ENCODE measurements at places on chromosomes 11 and 22.
A peak's percentile ranks its signal among the peaks of the same experiment; 100 is the strongest.

DNA sequence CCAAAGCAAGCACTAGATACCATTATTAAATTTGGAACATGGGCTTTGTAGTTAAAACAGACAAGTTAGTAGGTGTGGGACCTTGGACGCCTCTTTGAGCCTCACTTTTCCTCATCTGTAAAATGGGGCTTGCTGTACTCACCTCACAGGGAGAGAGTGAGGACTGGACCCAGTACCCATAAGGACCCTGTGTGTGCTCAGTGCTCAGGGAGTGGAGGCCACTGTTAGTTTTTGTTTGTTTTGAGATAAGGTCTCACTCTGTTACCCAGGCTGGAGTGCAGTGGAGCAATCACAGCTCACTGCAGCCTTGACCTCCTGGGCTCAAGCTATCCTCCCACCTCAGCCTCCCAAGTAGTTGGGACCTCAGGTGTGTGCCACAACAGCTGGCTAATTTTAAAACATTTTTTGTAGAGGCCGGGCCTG lies 8.9 kb downstream of the RAPSN start:
- DNase-seq: no peak
- H3K4me1 ChIP-seq: no peaks in the 10 kb centered on the region
- no peaks in the 10 kb centered on the region for H3K36me3 ChIP-seq

DNA sequence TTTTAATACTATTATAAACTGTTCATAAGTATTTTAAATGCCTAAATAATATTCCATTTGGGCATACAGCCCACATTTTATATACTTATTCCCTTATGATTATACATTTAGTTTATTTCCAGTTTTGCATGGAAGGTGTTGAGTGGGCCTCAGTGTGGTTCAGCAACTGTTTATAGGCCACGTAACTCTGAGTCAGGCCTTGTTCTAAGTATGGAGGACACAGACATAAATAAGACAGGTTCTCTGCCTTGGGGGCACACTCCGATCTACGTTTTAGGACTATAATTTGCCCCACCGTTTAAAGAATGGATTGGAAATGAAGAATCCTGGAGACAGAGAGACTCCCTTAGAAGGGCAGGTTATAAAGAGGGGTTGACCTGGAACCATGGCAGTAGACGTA lies 212.2 kb upstream of the TBCEL start:
- no peak overlapping the region for H3K27ac ChIP-seq
- H3K4me3 ChIP-seq: no peak overlapping the region
- no peaks in the 10 kb centered on the region for H3K36me3 ChIP-seq
- H3K4me1 ChIP-seq: no peaks in the 10 kb centered on the region
- no peak for DNase-seq
- H3K27me3 ChIP-seq: no peaks in the 10 kb centered on the region

DNA sequence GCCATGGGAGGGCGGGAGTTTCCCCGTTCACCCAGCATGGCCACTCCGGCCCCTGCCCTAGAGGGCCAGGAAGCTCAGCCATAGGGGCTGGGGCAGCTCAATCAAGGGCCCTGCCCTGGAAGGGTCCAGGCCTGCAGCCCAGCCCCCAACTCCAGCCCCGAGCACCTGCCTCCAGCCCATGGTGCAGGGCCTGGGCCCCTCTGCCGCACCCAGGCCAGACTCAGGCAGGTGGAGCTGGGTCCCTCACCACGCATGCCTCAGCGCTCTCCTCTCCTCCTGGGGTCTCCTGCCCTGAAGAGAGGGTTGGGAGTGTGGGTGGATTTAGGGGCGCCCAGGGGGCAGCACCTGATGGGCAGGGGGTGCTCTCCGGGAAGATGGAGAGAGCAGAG lies 13.1 kb downstream of the MLC1 start:
- H3K27me3 ChIP-seq: no peaks in the 10 kb centered on the region
- H3K4me3 ChIP-seq: no peak overlapping the region
- H3K27ac ChIP-seq: no peak overlapping the region
- H3K4me1 ChIP-seq: no peaks in the 10 kb centered on the region
- H3K36me3 ChIP-seq: no peaks in the 10 kb centered on the region

- no peaks in the 10 kb centered on the region for H3K36me3 ChIP-seq
- peaks cover 4% of the 10 kb centered on the region for H3K4me1 ChIP-seq
- H3K27me3 ChIP-seq: no peaks in the 10 kb centered on the region
- H3K4me3 ChIP-seq: peak overlapping the region; percentile 45
- DNase-seq: peak; percentile 46
Observed at GRCh38 chr22:49826603-49827270, 936 bp downstream of the BRD1 start.

DNA sequence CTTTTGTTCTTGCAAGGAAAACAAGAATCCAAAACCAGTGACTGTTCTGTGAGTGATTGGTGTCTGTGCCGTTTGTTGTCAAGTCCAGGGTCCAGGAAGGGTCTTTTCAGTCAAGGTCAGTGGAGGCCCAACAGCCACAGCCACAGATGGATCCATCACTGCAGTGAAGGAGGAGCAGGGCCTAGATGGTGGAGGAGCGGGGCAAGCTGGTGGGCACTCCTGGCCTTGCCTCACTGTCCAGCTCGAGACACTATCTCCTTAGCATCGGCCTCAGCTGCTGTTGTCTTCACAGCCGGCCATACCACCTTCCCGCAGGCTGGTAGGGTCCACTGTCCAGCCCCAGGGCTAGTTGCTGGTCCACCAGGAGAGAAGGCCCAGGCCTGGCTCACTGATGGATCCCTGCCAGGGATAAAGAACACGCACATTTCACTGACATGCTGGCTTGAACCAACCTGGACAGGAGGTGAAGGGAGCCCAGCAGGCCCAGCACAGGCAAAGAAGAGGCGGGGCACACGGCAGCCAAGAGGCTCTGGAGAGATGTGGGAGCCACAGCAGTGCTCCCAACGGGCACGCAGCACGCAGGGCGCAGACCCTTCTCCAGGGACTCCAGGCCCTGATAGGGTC lies 15.2 kb downstream of the POLR3H start:
- no peak overlapping the region for H3K4me3 ChIP-seq
- peaks cover 14% of the 10 kb centered on the region for H3K4me1 ChIP-seq
- DNase-seq: no peak
- no peaks in the 10 kb centered on the region for H3K36me3 ChIP-seq
- H3K27ac ChIP-seq: no peak overlapping the region
- no peaks in the 10 kb centered on the region for H3K27me3 ChIP-seq

- H3K4me1 ChIP-seq: no peaks in the 10 kb centered on the region
- no peak for DNase-seq
- no peak overlapping the region for H3K4me3 ChIP-seq
- no peaks in the 10 kb centered on the region for H3K36me3 ChIP-seq
- H3K27ac ChIP-seq: no peak overlapping the region
- no peaks in the 10 kb centered on the region for H3K27me3 ChIP-seq
Observed at GRCh38 chr22:27792452-27793161, 8.9 kb downstream of the MN1 start.

- no peak overlapping the region for H3K27ac ChIP-seq
- no peak for DNase-seq
- H3K4me1 ChIP-seq: no peaks in the 10 kb centered on the region
- no peak overlapping the region for H3K4me3 ChIP-seq
- no peaks in the 10 kb centered on the region for H3K36me3 ChIP-seq
Observed at GRCh38 chr11:11944444-11944843, 64.0 kb downstream of the DKK3 start.

DNA sequence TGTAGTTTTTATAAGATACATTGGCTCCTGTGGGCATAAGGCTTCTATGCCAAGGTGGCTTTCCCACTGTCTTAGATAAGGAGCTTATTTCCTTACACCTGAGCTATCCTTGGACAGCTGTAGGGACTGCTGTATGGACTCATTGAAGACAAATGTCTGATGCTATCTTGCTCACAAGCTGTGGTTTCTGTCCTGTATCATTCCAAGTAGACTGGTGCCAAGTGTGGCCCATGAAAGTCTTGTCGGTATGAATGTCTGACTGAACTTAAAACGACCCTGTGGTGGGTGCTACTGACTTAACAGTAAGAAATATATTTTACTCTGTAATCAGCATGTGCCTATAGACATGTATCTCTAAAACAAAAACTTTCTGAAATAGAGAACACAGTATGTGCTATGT lies 45.0 kb downstream of the LARGE2 start:
- H3K36me3 ChIP-seq: no peaks in the 10 kb centered on the region
- no peaks in the 10 kb centered on the region for H3K27me3 ChIP-seq
- DNase-seq: no peak
- H3K27ac ChIP-seq: no peak overlapping the region
- no peaks in the 10 kb centered on the region for H3K4me1 ChIP-seq
- no peak overlapping the region for H3K4me3 ChIP-seq

- peak overlapping the region; percentile 60 for H3K4me3 ChIP-seq
- H3K27ac ChIP-seq: peak overlapping the region; percentile 86
- peak; percentile 89 for DNase-seq
- no peaks in the 10 kb centered on the region for H3K27me3 ChIP-seq
- no peaks in the 10 kb centered on the region for H3K36me3 ChIP-seq
Observed at GRCh38 chr11:57568330-57568766, 876 bp upstream of the UBE2L6 start.

DNA sequence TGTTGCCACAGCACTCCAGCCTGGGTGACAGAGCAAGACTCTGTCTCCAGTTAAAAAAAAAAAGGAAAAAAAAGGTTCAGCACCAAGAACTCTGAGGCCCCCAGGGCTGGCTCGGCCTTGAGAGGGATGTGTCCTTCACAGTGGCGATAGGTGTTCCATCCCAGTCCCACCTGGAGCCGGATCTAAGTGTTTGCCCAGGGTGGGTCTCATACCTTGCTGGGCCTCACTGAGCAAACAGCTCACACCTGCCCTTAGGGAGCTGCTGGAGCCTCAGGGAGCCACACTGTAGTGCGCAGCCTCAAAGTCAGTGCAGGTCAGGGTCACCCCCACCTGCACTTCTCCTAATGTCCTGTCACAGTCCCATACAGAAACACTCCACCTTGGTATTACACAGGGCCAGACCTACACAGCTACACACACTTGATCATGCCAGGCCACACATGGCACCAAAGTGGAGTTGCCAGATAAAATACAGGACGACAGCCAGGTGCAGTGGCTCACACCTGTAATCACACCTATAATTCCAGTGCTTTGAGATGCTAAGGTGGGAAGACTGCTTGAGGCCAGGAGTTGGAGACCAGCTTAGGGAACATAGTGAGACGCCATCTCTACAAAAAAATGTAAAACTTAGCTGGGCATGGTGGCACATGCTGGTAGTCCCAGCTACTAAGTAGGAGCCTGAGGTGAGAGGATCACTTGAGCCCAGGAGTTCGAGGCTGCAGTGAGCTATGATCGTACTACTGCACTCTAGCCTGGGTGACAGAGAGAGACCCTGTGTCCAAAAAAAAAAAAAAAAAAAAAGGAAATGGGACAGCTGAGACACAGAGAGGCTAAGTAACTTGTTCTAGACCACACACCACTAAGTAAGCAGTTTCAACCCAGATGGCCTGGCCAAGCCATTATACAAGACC lies 7.3 kb downstream of the STARD10 start:
- H3K4me1 ChIP-seq: no peaks in the 10 kb centered on the region
- no peak overlapping the region for H3K27ac ChIP-seq
- no peaks in the 10 kb centered on the region for H3K36me3 ChIP-seq
- DNase-seq: no peak

GRCh38 chr11:100910808-100911207 lies 218.8 kb downstream of the PGR start:
- no peaks in the 10 kb centered on the region for H3K36me3 ChIP-seq
- no peak overlapping the region for H3K27ac ChIP-seq
- DNase-seq: no peak
- H3K27me3 ChIP-seq: no peaks in the 10 kb centered on the region

- no peak overlapping the region for H3K4me3 ChIP-seq
- no peak for DNase-seq
- no peaks in the 10 kb centered on the region for H3K36me3 ChIP-seq
- H3K4me1 ChIP-seq: no peaks in the 10 kb centered on the region
- no peak overlapping the region for H3K27ac ChIP-seq
Observed at GRCh38 chr22:43181321-43182076, 5.4 kb downstream of the TTLL12 start.

GRCh38 chr11:112525270-112525669 lies 264.6 kb upstream of the PLET1 start:
- H3K27me3 ChIP-seq: no peaks in the 10 kb centered on the region
- H3K27ac ChIP-seq: no peak overlapping the region
- no peak for DNase-seq

- H3K36me3 ChIP-seq: no peaks in the 10 kb centered on the region
- DNase-seq: peak; percentile 39
- H3K4me1 ChIP-seq: peaks cover 6% of the 10 kb centered on the region
- peak overlapping the region; percentile 7 for H3K27ac ChIP-seq
Observed at GRCh38 chr11:19573666-19574065, 139.0 kb upstream of the NAV2 start.

DNA sequence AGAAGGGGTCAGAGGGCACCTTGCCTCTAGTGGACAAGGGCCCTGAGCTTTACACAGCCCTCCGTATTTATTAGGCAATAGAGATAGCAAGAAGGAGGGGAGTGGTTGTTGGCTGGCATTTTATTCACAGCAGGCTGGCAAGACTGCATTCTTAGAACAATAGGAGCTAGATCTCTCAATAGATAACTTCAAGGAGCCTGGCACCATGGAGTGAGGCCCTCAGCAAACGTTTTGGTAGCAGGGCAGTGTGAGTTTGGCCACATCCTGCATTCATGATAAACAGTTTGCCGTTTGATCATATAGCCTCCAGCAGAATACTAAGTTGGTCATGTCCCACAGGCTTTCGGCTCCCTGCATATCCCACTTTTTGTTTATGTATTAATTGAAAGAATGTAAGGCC lies 31.6 kb downstream of the OR10A6 start:
- DNase-seq: no peak
- no peaks in the 10 kb centered on the region for H3K4me1 ChIP-seq
- no peaks in the 10 kb centered on the region for H3K36me3 ChIP-seq
- no peak overlapping the region for H3K4me3 ChIP-seq

- H3K36me3 ChIP-seq: no peaks in the 10 kb centered on the region
- no peak overlapping the region for H3K4me3 ChIP-seq
- no peaks in the 10 kb centered on the region for H3K27me3 ChIP-seq
- no peak for DNase-seq
- H3K27ac ChIP-seq: no peak overlapping the region
Observed at GRCh38 chr11:111393096-111393495, 14.0 kb upstream of the POU2AF1 start.

- H3K4me3 ChIP-seq: no peak overlapping the region
- H3K27ac ChIP-seq: no peak overlapping the region
- no peaks in the 10 kb centered on the region for H3K27me3 ChIP-seq
- no peak for DNase-seq
- no peaks in the 10 kb centered on the region for H3K36me3 ChIP-seq
Observed at GRCh38 chr11:94705891-94706615, 62.1 kb upstream of the AMOTL1 start.

GRCh38 chr11:727859-728748 lies 19.2 kb upstream of the TALDO1 start:
- H3K27ac ChIP-seq: peak overlapping the region; percentile 72
- peak; percentile 88 for DNase-seq
- no peaks in the 10 kb centered on the region for H3K27me3 ChIP-seq
- H3K4me3 ChIP-seq: no peak overlapping the region
- no peaks in the 10 kb centered on the region for H3K36me3 ChIP-seq
- peaks cover 10% of the 10 kb centered on the region for H3K4me1 ChIP-seq

Data from uterus (tissue), 4 donors.